Renal cortical epithelial cell (primary cell): ENCODE measurements at places on chromosomes 6 and 20.
A peak's percentile ranks its signal among the peaks of the same experiment; 100 is the strongest.

DNA sequence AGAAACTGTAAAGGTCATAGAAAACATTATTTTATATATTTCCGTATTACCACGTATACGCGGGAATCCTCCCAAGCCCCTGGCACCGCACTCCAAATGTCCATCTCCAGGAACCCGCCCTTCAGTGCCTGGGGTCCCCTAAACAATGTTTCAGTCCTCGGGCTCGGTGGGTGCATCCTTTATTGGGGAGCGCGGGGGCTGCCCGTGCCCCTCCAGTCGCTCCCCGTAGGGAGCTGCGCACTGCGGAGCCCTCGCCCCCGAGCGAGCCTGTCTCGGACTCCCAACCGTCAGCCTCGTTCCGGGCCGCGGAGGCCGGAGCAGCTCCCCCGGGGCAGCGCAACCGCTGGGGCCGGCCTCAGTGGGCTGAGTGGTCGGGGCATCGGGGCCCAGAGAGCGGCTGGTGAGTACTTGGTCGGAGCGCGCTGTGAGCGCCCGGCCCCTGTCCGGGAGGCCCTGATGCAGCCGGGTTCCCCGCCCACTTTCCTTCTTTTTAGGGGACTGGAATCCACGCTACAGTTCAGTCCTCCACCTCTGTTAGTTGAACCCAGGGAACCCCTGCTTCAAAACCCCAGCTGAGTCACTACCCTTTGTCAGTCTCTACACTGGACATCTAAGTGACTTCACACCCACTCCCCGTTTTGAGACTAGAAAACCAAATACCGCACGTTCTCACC lies at the start of gene DNAH8:
Gene DNAH8, plus strand, starts transcription at position 296 of the 674 bp plus-strand sequence. CDS start 7,499 bp downstream, outside the sequence.
- peak; percentile 7 for DNase-seq

- DNase-seq: no peak
Observed at GRCh38 chr6:73078333-73078862, 146.9 kb downstream of the KHDC1L start.

GRCh38 chr6:111668410-111668809 lies 62.7 kb upstream of the TRAF3IP2 start:
- no peak for DNase-seq

- peak; percentile 53 for DNase-seq
Observed at GRCh38 chr6:28488916-28489365, 26.7 kb downstream of the GPX6 start.

GRCh38 chr6:121600389-121601168 lies 165.1 kb downstream of the GJA1 start:
- DNase-seq: no peak

GRCh38 chr6:15145821-15146220 lies 100.0 kb upstream of the JARID2 start:
- DNase-seq: no peak

DNA sequence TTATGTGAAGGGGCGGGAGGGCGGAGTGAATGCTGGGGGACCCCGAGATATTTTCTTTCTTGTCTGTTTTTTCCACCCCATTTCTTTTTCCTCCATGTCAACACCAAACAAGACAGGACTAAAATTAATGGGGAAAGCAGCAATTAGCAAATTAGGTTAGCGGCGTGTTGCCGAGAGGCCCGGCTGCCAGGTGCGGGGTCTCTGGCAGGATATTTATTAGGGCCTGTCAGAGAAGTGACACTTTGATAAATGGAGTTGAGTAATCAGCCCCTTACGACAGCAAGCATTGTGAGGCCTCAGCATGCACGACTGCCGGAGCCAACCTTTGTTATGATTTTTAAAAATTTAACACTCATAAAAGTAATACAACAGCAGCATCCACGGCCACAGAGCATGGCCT lies 193.8 kb downstream of the DHX35 start:
- no peak for DNase-seq

- no peak for DNase-seq
Observed at GRCh38 chr20:59448196-59448595, 147.8 kb downstream of the EDN3 start.

DNA sequence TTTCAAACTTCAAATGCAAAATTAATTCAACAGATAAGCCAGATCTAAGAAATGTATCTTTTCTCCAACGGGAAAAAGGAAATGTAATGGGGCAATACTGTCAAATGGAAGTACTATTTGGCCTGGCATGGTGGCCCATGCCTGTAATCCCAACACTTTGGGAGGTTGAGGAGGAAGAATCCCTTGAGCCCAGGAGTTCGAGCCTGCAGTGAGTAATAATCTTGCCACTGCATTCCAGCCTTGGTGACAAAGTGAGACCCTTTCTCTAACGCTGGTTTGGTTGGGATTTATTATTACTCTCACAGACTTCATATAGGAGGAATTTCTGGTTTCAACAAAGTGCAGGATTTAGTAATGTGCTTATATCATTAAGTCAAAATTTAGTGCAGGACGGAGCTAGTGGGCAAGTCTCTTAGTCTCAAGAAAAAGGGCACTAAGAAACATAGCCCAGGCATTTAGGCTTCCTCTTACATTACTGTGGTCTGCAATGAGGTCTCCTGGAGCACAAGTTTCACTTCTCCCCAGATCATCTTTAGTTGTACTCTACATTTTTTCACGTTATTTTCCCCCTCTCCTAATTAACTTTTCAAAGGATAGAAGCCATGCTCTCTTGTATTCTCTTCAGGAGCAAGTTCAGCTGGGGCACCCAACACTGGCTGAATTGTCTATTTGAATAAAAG lies 23.1 kb downstream of the TRIM27 start:
- DNase-seq: no peak

GRCh38 chr6:86500035-86500434 lies 437.3 kb upstream of the HTR1E start:
- DNase-seq: no peak

DNA sequence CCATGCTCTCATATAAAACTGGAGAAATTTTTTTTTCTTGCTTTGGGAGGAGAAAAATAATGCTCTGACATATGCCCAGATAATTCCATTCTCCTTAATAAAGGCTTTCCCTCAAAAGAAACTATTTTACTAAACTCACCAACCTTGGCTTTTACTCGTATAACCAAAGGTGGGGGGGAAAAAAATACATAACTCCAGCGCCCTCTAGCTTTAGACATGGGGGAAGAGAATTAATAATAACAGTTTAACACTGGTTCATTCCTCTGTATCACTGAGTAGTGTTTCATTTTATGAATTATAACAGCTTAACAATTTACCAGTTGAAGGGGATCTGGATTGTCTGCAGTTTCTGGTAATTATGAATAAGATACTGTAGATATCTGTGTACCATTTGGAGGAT lies 1226.1 kb downstream of the GRIK2 start:
- DNase-seq: no peak

DNA sequence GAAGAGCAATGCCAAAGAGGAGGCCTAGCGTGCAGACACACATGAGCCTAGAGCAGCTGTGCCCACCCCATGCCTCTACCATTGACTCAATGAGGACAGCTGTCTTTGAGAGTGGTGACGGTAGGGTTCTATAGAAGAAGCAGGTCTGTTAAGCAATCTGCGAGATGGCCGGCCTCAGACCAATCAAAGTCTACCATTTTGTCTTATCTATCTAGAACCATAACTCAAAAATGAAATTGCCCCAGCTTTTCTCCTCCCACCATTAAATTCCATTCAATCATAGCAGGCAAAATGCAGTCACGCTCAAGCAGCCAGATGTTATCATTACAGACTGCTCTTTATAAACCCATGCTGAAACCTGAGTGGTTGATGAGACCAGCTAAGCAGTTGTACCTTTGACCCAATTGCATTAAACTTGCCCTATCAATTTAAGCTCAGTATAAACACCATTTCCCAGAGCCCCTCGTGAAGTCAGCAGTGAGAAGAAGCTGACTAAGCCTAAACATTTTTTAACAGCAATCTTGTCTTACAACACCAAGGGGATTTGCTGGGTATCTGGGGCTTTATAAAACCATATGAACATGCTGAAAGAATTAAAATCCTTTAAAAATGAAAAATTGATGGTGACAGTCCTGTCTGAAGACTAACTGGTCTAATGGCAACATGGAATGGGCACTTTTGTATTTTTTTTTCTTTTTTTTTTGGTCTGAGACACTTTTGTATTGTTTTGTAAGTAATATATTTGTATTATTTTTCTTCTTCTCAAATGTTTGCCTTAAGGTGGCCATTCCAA lies 57.5 kb downstream of the FOXC1 start:
- DNase-seq: no peak

DNA sequence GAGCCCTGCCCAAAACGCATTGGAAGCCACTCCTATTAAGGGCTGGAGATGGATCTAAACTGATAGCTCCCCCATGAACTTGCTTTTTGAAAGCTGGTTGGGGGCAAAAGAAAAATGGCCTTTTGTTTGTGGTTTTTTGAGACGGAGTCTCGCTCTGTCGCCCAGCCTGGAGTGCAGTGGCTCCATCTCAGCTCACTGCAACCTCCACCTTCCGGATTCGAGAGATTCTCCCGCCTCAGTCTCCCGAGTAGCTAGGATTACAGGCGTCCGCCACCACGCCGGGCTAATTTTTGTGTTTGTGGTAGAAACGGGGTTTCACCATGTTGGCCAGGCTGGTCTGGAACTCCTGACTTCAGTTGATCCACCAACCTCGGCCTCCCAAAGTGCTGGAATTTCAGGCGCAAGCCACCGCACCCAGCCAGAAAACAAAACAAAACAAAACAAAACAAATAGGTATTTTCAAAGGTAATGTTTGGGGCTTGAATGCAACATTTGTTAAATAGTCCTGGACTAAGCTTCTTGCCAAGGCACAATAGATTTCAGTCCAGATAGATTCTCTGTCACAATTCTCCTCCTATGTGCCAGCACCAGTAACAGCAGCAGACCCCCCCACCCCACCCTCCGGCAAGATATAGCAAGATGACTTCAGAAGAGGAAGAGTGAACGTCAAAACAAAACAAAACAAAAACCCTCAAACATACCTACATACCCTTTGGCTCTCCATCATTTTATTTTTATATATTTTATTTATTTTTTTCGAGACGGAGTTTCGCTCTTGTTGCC lies 26.5 kb upstream of the ABT1 start:
- no peak for DNase-seq

DNA sequence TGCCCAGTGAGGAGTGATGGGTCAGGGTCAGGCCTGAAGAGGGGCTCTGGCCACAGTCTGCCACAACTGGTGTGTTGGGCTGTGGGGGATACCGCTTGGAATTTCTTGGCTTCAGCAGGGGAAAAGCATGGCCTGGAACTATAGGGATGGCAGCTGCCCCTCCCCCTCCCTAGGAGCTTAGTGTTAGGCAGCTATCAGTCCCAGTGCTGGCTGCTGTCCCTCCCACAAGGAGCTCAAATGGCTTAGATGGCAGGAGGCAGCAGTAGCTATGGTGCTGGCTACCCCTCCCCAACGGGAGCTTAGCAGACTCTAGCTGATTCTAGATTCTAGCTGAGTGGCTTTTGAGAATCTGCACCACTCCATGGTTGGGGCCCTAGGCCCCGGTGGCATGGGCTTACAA lies 414.5 kb upstream of the HSF2 start:
- DNase-seq: no peak

- no peak for DNase-seq
Observed at GRCh38 chr6:16939839-16940238, 162.0 kb upstream of the STMND1 start.

GRCh38 chr20:58746620-58747019 lies 54.0 kb downstream of the NPEPL1 start:
- no peak for DNase-seq
